Lower leg skin (tissue), 4 donors: ENCODE measurements at places on chromosomes 2 and 18. TPM values are rescaled to one million over a fixed set of nuclear protein-coding genes. Genes with fewer than 3 reads are reported as not detected.

MEP1B gene
- total RNA-seq, result not detected

RNU2-63P gene
- total RNA-seq, result not detected

BCL11A gene
- total RNA-seq, result 62.8 TPM

MOGAT1 gene
- not detected for total RNA-seq

DTYMK gene
- 12.4 TPM for total RNA-seq

FBXO36 gene
- total RNA-seq, result 5.3 TPM

DNA sequence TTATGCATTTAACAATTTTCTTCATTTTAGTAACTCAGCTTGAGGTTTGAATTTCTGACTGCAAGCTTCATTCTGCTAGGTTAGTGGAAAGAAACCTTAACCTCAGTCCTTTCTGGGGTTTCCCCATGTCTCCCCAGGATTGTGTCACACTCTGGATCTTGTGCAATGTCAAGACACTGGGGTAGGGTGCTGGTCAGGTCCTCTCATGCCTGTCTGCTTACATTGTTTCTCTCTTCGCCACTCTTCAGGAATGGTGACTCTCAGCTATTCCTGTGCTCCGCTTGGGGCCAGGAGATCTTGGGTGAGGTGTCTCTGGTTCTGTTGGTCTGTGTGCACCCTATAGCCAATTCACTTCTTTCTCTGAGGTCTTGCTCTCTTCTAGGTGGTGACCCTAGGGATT is 23.9 kb downstream of the CTLA4 start:
- no peak for DNase-seq

DNA sequence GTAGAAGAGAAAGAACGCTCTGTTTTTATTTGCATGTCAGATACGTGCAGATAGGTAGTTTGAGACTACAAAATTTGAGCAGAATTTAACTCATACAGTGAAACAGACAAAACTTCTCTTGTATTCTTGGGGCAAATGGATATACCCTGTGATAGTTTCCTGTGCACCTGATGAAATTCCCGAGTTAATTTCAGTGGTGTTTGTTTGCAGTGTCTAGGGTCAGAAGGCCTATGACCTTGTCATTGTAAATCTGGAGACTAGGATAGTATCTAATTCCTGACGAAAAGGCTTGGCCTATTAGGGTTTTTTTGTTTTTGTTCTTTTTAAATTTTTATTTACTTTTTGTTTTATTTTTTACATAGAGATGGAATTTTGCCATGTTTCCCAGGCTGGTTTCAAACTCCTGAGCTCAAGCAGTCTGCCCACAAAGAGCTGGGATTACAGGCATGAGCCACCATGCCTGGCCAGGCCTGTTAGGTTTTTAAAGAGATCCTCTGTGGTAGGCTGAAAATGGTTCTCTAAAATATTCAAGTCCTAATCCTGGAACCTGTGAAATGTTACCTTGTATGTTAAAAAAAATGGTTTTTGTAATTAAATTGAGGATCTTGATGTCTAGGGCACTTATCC is 17.6 kb downstream of the LCLAT1 start:
- DNase-seq, result no peak

DNA sequence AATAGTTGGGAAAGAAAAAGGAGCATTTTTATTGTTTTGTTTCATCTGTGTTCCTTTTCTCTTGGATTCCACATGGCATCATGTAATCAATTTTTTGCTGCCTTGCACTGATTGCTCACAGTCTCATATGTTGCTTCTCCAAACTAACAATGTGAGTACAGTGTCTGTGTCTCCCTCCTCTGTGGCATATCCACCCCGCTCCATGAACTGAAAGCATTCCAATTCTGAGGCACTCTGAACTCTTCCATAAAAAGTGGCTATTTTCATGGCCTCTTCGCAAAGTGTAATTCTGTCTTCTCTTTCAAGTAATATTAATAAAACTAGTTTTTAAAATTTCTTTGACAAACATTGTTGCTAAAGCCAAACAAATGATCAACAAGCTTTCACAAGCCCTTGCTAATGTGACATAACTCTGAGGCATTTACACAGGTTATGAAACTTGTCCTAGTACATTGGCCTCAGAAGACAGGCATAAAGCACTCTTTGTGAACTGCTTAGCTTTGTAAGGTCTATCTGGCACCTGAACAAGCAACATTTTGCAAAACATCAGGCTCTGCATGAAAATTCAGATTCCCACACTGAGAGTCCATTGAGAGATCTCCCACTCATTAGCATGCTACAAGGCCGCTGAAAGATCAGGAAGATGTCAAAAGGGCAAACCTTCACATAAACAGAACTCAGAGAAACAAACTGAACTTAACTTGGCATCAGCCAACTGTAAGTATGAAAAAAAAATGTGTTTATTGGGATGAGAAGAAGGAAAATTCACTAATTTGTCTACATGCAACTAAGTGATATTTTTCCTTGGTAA is 33.0 kb downstream of the GPR75 start:
- no peak for DNase-seq

- DNase-seq, result no peak
Observed at GRCh38 chr2:145197944-145198343, 678.0 kb upstream of the ZEB2 start.

GRCh38 chr2:187403568-187404260 is 44.3 kb downstream of the CALCRL start:
- DNase-seq, result no peak

GRCh38 chr2:15626967-15627366 is 35.3 kb downstream of the DDX1 start:
- no peak for DNase-seq

DNA sequence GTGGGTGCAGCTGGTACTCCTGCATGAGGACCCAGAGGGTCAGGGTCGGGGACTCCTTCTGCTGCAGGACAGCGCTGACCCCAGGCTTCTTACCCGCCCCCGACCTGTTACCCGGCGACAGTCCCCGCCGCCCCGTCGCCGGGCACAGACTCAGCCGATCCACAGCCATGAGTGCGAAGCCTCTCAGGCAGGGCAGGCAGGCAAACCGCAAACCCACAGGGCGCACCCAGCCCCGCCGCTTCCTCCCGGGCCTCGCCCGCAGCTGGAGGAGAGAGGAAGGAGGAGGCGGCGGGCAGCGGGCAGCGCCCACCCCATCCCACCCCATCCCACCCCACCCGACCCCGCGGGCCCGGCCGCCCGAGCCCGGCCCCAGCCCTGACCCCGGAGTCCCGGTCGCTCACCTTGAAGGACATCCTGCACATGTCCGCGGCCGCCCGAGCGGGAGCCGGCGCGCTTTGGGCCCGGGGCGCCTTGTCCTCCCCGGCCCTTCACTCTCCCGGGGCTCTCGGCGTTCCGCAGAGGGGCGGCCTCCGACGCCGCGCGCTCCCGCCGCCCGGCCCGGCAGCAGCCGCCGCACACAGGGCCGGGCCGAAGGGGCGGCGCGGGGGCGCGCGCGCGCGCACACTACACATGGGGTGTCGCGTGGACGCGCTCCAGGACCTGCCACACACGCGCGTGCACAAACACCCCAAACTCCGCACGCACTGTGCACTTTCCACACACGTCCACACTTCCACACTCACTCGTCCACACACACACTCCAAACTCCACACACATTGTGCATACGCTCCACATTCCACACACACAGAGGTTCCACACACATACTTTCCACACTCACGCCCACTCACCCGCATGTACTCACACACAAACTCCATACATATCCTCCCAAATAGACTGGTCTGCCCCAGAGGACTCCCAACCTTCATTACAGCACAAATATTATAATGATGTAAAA is at the start of gene ANKRD29:
Gene ANKRD29 (minus strand): TSS at position 603 of the 955 bp plus-strand sequence. CDS start 181 bp downstream, at position 422.
- no peak for DNase-seq

DNA sequence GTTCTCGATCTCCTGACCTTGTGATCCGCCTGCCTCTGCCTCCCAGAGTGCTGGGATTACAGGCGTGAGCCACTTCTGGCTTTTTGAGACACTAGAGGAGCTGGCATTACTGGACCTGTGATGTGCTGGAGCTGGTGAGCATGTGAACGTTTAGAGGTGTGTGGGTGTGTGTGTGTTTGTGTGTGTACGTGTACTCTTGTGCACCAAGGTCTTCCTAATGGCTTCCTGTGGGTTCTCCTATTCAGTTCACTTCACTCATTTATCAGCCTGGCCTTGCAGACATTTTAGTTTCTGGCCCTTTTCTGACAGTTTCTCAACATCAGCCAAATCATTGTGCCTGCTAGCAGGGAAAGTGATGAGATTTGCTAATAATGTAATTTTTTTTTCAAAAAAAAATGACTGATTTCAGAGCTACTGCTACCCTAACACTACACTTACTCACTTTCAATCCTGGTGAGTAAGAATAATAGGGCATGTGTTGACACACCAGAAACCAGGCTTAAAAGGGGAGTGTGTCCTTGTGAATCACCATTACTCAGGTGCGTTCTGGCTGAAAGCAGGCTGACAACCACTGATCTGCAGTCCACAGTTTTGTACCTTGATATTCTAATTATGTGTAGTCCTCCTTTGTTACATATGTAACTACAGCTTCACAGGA is 41.0 kb upstream of the ACTR3 start:
- no peak for DNase-seq

GRCh38 chr2:126900646-126901319 is 2.1 kb downstream of the TEX51 start:
- no peak for DNase-seq

DNA sequence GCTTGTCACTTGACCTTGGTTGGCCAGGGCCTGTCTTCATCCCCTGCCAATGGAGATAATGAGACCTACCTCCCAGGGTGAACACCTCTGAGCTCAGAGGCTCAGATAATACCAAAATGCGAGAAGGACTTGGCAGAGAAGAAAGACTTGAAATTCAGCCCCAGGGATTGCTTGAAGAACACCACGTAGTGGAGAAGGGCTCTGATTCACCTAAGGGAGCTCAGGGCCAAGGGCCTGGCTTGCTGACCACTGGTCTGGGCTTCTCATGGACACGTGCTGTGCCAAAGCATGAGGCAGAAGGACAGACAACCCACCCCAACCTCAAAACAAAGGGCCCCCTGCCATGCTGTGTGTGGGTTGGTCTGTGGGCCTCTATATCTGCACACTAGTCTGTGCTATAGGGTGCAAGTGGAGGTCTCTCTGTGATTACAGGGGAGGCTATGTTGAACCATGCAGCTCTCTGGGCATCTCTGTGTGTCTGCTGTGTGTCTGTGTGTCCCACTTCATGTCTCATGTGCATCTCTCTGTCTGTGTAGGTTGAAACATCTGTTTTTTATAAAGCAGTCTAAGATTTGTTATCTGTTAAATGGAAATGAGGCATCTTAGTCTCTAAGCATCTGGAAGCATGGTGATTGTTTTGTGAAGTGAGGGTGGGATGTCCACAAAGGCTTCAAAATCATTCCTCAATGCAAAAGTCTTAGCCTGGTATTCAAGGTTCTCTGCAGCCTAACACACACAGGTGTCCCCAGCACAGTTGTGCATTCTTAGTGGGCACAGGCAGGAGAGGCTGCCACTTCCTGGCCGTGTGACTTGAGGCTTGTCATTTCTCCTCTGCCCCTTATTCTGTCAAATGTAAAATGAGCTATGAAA is 61.0 kb upstream of the EPAS1 start:
- DNase-seq, result no peak

- DNase-seq, result no peak
Observed at GRCh38 chr2:101884423-101884822, 107.3 kb upstream of the IL1R2 start.

- DNase-seq, result no peak
Observed at GRCh38 chr2:142472382-142472781, 341.6 kb upstream of the LRP1B start.

- no peak for DNase-seq
Observed at GRCh38 chr2:173359231-173359630, 4.6 kb downstream of the CDCA7 start.

DNA sequence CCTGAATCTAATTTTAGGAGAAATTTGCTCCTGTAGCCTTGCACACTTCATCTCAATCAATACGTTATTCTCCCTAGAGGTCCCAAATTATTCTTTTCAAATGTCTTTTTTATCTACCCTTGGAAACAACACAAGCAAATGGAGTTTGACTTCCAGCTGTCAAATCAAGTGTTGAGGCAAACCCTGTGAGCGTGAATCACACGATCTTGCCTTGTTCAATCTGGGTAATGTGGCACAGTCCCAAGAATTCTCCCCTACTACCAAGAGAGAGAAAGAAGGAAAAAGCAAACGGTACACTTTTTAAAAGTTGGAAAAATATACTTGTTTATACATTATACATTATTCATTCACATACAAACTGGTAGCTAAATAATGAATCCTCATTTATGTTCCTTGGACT is 2035.3 kb upstream of the CELF4 start:
- DNase-seq, result no peak

DNA sequence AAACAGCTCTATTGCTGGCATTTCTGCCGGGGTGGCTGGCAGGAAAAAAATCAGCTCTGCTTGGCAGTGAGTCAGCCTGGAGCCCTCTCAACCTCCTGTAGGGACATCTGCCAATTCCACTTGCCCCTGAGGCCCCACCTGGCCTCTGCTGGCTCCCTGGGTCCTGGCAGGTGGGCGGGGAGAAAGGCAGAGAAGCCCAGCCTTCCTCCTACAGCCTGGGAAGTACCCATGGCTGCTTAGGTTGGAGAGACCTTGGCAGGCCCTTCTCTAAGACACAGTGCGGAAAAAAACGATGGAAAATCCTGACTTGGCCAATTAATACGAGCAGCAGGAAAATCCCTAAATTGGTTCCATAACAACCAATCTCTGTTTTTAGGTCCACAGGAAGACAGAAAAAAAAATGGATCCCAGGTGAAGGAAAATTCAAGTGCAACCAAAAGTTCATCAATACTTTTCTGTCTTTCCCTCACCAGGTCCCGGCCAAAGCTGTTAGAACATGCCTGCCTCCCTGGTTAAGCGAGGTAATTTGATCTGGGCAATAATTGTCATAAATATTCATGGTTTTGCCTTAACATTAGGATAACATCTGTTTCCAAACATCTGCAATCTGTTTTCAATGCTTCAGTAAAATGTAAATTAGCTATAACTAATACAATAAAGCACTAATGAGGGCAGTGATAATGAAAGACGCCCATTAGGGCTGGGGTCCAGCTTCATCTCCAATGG is 245.9 kb downstream of the TFCP2L1 start:
- no peak for DNase-seq

- no peak for DNase-seq
Observed at GRCh38 chr2:42848265-42848664, 55.9 kb upstream of the HAAO start.

DNA sequence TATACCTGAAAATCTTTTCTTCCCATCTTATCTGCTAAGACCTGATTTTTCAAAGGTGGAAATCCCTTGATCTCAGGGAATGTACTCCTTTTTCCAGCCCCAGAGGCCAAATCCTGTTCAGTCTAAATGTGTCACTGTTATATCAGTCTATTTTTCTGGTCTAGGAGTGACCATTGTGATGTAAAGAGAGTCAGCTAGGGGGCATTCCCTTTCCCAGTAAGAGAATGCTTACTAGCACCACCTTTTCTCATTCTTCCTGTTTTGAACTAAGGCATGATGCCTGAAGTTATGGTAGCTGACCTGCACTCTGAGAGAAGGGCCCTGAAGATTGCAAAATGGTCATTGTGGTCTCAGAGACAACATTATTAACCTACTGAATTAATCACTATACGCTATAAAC is 124.1 kb upstream of the XIRP2 start:
- no peak for DNase-seq

GRCh38 chr18:79396431-79397246 is 909 bp downstream of the NFATC1 start:
- DNase-seq, result no peak

- no peak for DNase-seq
Observed at GRCh38 chr2:69566669-69567068, 76.9 kb downstream of the AAK1 start.
